MG63 (cell line): ENCODE measurements at places on chromosomes 2 and 18.

- DNase-seq, result no peak
These were observed 1.2 kb downstream of the REV1 start for GRCh38 chr2:99488539-99489062.

- DNase-seq, result no peak
These were observed 22.1 kb upstream of the TNS1 start for GRCh38 chr2:218024871-218025270.

DNA sequence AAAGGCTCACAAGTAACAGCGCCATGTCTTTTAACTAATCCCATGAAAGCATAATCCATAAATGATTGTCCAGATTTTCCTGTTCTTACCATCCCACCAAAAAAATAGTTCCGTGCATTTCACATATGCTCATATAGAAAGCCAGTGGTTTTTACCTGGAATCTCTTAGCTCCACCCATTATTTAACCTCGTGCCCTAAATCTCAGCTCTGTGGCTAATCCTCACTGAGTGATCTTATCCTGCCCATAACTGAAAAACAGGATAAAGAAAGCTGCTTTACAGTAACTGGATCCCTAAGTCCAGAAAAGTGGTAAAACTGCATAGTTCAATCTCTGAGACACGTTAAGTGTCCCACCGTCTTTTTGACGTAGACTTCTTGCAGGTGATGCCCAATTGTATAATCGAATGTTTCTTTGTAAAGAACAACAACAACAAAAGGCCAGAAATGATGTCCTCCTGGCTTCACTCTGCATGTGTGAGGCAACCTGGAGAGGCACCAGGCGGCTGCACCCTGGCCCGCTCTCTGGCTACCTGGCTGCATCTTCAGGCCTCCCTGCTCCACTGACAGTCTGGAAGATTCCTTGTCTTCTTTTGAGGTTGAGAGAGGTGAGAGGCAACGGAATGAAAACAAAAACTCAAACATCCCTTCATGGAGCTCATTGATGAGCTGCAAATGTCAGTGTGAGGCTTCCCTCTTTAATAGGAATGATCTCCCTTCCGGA is 38.6 kb downstream of the FEZ2 start:
- DNase-seq, result no peak

DNA sequence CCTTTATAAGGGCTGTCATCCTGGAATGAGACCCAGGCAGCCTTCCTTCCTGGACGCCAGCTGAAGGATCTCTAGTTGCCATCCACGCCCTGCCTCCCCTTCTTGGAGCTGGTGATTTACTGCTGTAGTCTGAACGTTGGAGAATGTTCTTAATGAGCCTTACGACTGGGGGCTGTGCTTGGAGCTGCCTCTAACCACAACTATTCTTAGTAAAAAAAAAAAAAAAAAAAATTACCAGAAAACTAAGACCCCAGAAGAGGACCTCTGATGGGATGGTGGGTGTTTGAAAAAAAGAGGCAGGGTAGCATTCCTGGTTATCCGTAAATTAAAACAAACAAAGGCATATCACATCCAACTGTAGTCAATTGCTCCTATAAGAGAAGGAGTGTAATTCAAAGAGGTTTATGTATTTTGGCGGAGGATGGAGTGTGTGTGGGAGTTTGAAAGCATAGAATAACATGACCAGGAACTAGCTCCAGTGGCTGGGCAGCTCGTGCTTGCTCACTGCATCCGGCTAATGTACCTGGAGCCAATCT is 105.4 kb downstream of the QPCT start:
- no peak for DNase-seq

- no peak for DNase-seq
These were observed 25.2 kb downstream of the EIF2AK3 start for GRCh38 chr2:88602022-88602421.
